ENCODE measurements at places on chromosomes 13 and 19.

DNA sequence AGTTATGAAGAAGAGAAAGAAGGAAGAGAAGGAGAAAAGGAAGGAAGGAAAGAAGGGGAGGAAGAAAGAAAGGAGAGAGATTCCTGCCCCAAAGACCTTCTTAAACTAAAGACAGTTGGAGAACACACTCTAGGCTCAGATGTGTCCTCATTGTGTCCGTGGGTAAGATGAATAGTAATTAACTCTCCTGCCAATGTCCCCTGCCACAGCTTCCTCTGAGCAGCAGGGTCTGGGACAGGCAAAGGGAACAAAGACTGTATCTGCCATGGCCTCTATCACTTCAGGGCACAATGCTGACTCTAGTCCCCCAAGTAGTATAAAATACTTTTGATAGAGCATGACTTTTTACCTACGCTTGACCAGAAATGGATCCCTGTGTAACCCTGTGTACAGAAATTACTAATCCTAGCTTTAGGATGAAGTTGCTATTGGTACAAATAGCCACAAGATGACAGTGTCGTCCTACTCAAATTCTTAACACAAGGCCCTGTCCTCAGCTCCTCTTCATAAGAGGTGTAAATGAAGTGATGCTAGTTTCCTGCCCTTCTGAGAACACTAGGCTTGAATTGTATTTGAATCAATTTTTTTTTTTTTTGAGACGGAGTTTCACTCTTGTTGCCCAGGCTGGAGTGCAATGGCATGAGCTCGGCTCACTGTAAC lies 186.2 kb upstream of the GPR12 start:
- DNase-seq = peak; percentile 67

- DNase-seq = no peak
These were observed 177.3 kb upstream of the KL start for GRCh38 chr13:32838945-32839344.

DNA sequence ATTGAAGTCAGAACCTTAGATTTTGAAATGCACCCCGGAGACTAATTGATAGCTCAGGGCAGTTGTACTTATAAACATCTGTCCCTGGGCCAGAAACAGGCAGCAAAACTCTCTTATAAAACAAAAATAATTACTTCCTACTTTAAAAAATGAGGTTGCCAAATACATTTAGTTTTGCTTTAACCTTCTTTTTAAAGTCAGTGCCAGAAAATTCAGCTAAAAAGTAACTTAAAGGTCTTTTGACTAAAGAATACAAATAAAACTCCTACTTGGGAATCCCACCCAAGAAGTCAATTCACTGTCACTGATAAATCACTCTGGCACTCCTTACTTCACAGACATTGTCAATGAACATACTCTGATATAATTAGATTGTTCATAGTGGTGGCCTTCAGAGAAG lies 60.7 kb downstream of the DOCK9 start:
- no peak for DNase-seq

GRCh38 chr19:3893509-3894179 lies 13.2 kb downstream of the ATCAY start:
- peak; percentile 17 for DNase-seq

GRCh38 chr19:30316000-30316491 lies 56.1 kb upstream of the ZNF536 start:
- DNase-seq = no peak

All from NCI-H2171 treated with DMSO at 0.1 percent for 48 hours (cell line).